ENCODE measurements at places on chromosomes 12 and 14.

- no peak for DNase-seq
Measured at GRCh38 chr14:99419905-99420304, 60.8 kb downstream of the SETD3 start.

DNA sequence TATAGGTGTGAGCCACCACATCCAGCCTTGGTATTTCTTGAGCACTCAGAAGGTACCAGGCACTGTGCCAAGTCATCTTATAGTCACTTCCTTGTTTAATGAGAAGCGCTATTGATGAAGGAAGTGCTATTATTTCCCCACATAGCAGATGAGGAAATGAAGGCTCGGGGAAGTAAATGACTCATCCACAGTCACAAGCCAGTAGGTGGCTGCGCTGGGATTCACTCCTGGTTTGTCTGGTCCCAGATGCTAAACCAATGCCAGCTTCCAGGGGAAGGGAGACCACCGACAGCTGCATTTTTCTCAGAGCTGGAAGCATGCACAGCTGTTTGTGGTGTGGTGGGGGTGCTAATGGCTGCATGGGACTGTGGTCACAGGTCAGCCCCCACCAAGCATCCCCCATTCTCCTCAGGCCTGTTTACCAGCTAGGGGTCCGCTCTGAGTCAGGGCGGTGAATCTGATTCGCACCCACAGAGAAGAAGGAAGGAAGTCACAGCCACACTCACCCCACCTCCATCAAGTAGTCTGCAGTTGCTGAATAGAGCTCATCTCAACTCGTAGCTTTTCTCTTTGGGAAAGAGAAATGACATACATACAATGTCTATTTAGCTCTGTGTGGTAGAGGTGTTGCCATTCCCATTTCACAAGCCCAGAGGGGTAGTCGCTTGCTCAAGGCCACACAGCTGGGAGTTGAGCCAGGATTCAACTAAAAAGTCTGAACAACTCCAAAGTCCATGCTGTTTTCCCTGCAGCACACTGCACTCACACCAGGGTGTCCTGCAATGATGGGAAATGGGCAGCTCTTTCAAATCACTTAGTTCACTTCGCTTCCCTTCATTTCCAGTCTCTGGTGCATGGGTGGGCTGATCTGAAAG lies 6.3 kb upstream of the LTBP2 start:
- peak; percentile 41 for DNase-seq

DNA sequence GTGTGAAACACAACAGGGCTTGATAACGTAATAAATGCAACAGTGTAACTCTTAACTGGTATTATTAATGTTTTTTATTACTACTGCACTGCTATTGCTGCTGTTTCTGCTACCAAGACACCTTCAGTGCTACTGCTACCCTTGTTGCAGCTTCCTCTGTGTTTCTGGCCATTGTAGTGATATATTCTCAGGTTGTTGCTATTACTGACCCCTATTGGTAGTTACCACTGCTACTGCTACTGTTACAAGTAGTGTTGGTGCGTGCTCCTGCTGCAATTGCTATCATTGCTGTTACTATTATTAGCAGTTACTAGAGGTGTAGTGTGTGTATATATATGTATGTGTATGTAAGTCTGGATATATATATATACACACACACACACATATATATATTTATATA lies 87.2 kb upstream of the PTPRB start:
- DNase-seq, result no peak

- DNase-seq, result no peak
Measured at GRCh38 chr12:99146730-99147129, 500.8 kb upstream of the GARIN6 start.

DNA sequence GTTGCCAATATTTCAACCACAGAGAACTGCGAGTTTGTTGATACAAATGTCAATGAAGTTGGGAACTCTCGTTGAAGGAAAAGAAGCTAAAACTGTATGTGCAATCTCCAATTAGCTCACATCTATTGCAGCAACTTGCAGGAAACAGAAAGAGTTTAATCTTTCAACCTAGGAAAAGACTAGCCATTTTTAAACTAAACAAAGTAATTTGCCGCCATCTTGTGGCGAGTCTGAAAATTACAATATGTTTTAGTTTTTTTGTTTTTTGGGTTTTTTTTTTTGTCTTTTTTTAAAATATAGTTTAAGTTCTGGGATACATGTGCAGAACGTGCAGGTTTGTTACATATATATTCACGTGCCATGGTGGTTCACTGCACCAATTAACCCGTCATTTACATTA lies 131.2 kb upstream of the FOXG1 start:
- no peak for DNase-seq

DNA sequence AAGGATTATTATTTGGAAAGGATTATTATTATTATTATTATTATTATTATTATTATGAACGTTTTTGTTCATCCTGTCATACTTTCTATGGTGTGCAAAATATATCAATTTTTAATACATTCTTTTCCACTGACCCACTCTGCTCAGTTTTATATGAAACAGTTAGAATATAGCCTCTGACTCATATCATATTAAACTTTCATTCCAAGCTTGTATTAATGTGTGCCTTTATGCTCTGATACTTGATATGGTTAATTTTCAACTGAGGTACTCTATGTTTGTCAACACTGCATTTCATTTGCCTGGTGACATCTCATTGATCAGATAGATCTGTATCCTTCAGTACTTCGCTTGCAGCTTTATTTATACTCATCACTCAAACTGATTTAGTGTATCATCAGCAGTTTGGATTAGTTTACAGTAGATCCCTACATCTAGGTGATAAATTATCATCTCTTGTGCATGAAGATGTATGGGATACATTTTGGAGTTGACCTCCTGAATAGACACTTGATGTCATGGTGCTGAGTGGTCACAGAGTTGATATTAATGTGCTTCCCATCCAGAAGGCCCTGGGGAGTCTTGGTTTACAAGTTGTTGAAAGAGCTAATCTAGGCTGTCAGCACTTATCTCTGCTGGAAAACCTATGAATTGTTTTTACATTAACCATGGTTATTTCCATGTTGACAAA lies 271.8 kb downstream of the TRHDE start:
- DNase-seq, result no peak

DNA sequence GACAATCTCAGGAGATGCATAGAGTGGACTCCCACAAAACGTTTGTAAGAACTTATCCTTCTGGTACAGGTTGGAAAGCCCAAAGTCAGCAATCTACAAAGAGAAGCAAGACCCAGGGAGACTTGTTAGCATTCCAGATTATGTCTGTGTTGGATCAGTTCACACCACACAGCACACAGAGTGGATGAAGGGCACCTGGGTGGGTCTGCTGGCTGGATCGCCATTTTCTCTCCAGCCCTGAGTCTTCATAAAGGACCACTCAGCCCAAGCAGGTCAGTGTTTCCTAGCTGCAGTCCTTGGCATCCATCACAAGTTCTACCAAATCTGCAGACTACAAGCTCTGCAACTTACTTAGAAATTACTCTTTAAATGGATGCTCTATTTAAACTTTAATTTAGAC lies 66.0 kb downstream of the NUAK1 start:
- no peak for DNase-seq

GRCh38 chr12:113232840-113233585 lies 11.7 kb downstream of the TPCN1 start:
- DNase-seq, result peak; percentile 47

- no peak for DNase-seq
Measured at GRCh38 chr12:21542403-21542802, 16.3 kb downstream of the SPX start.

DNA sequence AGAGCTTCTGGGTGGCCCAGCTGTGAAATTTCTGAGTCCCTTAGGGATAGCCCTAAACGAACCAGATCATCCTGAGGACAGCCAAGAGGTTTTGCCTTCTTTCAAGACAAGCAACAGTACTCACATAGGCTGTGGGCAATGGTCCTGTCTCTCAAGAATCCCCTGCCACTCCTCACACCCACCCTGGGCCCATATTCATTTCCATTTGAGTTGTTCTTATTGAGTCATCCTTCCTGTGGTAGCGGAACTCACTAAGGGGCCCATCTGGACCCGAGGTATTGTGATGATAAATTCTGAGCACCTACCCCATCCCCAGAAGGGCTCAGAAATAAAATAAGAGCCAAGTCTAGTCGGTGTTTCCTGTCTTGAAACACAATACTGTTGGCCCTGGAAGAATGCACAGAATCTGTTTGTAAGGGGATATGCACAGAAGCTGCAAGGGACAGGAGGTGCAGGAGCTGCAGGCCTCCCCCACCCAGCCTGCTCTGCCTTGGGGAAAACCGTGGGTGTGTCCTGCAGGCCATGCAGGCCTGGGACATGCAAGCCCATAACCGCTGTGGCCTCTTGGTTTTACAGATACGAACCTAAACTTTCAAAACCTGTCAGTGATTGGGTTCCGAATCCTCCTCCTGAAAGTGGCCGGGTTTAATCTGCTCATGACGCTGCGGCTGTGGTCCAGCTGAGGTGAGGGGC lies 38.9 kb downstream of the DAD1 start:
- DNase-seq, result no peak

GRCh38 chr14:40309124-40309523 lies 876.9 kb upstream of the FBXO33 start:
- no peak for DNase-seq

DNA sequence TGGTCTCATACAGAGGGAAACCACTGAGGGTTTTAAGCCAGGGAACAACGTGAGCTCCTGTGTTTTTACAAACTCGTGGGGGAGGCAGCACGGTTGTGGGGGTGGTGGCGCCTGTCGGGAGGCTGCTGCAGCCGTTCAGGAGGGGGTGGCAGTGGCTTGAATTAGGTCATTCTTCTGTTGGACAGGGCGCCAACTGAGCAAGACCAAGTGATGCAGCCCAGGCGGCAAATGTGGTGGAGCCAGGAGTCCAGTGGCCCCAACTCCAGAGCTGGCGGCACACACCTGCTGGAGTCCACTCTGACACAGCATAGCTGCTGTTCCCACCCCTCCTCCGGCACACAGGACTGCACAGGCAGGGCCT lies 27.8 kb downstream of the FBRSL1 start:
- DNase-seq, result no peak

DNA sequence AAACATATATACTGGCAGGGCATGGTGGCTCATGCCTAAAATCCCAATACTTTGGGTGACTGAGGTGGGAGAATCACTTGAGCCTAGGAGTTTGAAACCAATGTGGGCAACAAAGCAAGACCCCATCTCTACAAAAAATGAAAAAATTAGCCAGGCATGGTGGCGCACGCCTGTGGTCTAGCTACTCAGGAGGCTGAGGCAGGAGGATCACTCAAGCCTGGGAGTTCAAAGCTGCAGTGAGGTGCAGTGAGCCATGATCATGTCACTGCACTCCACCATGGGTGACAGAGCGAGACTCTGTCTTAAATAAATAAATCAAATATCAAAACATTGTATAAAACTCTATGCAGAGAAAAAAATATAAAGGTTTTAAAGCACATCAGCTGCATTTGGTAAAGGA lies 5.2 kb downstream of the FMNL3 start:
- no peak for DNase-seq

- no peak for DNase-seq
Measured at GRCh38 chr14:100543471-100544455, 43.5 kb downstream of the BEGAIN start.

DNA sequence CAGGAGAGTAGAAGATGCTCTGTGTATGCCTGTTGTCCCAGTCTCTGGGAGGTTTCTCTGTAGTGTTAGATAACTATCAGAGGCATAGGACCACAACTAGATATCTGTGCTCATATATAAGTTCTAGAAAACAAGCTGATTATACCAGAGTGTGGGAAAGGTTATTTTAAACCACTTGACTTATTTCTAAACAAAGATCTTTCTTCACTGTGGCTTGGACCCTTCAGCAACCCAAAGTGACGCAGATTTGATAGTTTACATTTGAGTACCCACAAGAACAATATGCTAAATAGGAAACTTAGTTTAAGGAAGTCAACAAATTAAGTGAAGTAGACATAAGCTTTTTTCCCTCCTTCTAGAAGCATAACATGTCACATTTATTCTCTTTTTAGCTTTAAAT lies 41.3 kb downstream of the RIC8B start:
- no peak for DNase-seq

- no peak for DNase-seq
Measured at GRCh38 chr14:50659327-50659974, 8.7 kb downstream of the SAV1 start.

- DNase-seq, result no peak
Measured at GRCh38 chr12:94594443-94594825, 55.9 kb downstream of the TMCC3 start.

- no peak for DNase-seq
Measured at GRCh38 chr14:77544571-77544970, 46.0 kb upstream of the ISM2 start.

GRCh38 chr14:53108292-53109104 lies 44.6 kb downstream of the DDHD1 start:
- DNase-seq, result no peak

GRCh38 chr14:57737598-57737997 lies 128.3 kb downstream of the SLC35F4 start:
- DNase-seq, result no peak

DNA sequence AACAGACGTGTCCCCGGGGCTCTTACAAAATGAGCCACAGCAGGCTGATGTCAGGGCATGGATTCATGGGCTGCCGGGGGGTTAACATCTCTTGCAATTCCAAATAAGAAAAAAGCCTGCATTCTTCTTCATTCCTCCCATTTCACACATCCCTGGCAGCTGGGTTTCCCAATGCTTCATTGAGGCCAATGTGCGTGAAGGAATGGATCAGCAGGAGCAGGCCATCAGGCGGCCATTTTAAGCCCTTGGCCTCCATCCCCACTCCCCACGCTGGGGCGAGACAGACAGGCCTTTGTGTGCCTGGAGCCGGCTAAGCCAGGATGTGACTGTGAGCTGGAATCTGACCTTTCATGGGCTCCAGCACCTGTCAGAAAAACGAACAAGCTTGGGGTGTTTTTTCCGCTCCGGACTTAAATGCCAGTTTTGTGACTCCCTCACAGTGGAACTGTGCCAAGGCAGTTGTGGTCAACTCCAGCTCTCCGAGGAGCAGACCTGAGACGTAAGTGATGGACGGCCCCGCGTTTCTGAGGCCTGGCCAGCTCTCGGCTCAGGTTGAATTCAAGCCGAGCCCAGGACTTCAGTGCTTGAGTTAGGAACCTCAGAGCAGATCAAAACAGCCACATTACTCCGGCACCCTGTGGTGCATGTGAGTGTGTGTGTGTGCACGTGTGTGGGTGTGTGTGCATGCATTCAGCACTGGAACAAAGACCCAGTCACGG lies 133.1 kb downstream of the TMEM30B start:
- no peak for DNase-seq

GRCh38 chr14:33510063-33510481 lies 440.8 kb downstream of the EGLN3 start:
- DNase-seq, result no peak

- DNase-seq, result no peak
Measured at GRCh38 chr14:57918791-57919190, 52.9 kb upstream of the SLC35F4 start.

- DNase-seq, result no peak
Measured at GRCh38 chr12:93699271-93700145, 22.3 kb downstream of the CRADD start.

Measured in activated T-cell treated with anti-CD3 and anti-CD28 coated beads for 4 hours (primary cell).